ENCODE measurements at places on chromosomes 4 and X. TPM values are rescaled to one million over a fixed set of nuclear protein-coding genes. Genes with fewer than 3 reads are reported as not detected.
A peak's percentile ranks its signal among the peaks of the same experiment; 100 is the strongest.

Gene HDX
- 2.2 TPM for total RNA-seq

Gene CCDC160
- total RNA-seq, result not detected

Gene SNCA
- 0.30 TPM for total RNA-seq

Gene ZFP42
- total RNA-seq, result not detected

Gene DAPP1
- not detected for total RNA-seq

Gene CT45A5
- not detected for total RNA-seq

Gene ATP1B4
- not detected for total RNA-seq

Gene NOX1
- total RNA-seq, result not detected

DNA sequence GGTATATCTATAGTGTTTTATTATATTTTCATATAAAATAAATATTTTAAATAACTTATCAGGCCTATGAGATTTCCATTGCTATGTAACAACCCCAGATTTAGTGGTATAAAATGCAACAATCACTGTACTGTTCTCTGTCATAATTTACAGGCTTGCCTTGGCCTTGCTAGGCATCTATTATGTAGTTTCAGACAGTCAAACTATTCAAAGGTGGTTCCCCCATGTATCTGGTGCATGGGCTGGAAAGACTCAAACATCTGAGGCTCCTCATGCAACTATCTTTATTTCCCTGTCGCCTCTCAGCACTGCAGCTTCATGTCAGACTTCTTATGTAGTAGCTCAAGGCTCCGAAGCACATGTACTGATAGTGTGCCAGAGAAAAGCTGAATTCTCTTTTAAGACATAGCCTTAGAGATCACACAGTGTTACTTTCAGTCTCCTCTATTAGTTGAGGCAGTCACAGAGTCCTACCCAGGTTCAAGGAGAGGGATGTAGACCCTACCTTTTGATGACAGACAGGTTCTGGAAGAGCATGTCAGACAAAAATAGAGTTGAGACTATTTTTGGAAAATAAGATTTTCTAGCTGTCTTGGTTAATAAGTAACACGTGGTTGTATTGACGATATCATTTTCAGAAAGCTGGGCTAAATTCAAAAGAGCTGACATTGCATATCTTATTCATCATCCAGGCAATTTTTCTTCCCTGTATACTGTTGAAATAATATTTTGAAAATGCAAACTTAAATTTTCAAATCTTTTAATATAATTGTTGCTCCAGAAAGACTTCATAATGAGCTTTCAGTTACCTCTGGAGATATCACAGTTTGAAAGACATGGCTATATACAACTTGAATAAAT lies 19.4 kb downstream of the MTTP start:
- no peaks in the 10 kb centered on the region for H3K4me1 ChIP-seq
- peaks cover 1% of the 10 kb centered on the region for H3K27me3 ChIP-seq
- no peaks in the 10 kb centered on the region for H3K36me3 ChIP-seq
- DNase-seq, result no peak
- H3K27ac ChIP-seq, result no peak overlapping the region

- H3K4me1 ChIP-seq, result peaks cover 33% of the 10 kb centered on the region
- no peak for DNase-seq
- H3K4me3 ChIP-seq, result no peak overlapping the region
- no peaks in the 10 kb centered on the region for H3K27me3 ChIP-seq
Measured at GRCh38 chrX:10483191-10483831, 137.1 kb downstream of the MID1 start.

DNA sequence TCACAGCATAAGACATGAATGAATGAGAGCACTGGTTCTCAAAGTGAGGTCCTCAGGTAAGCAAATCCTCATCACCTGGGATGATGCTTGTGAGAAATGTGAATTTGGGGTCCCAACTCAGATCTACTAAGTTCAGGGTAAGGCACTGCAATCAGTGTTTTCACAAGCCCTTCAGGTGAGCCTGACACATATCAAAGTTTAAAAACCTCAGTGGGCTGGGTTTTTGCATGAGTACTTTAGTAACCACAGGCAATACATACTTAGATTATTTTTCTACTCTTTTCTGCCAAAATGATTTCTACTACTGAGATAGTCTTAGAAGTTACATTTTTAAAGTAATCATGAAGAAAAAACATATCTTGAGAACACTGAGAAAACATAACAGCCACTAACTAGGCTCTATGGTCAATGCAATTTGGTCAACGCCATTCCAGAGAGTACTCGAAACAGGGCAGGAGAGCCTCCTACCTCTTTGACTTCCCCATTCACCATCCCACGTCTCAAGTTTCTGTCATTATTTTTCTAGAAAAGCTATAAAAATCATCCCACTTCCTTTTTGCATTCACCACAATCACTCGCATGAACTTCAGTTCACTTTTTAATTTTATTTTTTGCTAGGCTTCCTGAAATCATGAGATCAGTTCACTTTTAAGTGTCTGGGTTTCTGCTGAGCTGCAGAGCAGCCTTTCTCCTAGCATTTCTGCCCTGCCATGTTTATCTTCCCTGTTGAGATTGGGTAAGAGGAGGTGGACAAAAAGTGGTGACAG lies 73.8 kb downstream of the MFAP3L start:
- no peak overlapping the region for H3K27ac ChIP-seq
- H3K4me3 ChIP-seq, result no peak overlapping the region
- DNase-seq, result no peak
- no peaks in the 10 kb centered on the region for H3K36me3 ChIP-seq
- peaks cover 12% of the 10 kb centered on the region for H3K27me3 ChIP-seq

- no peak overlapping the region for H3K27ac ChIP-seq
- no peak for DNase-seq
- H3K36me3 ChIP-seq, result peaks cover 9% of the 10 kb centered on the region
- H3K4me3 ChIP-seq, result no peak overlapping the region
Measured at GRCh38 chrX:9476810-9477575, 12.1 kb downstream of the TBL1X start.

DNA sequence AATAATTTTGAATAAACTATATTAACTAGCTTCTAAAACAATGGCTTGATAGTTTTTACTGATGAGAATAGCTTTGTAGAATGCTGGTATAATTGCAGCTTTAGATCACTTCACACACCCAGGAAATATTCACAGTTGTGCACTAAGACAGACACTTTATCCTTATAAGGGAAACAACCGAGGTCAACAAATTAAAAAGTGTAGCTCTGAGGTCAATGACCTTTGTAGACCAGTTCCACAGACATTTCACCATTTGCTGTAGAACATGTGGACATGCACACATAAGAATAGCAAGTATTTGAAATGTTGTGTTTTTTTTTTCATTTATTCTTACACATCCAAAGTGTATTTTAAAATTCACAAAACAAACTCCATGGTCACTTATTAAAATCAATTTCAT lies 76.0 kb upstream of the MCF2 start:
- DNase-seq, result no peak
- H3K36me3 ChIP-seq, result peaks cover 20% of the 10 kb centered on the region
- no peak overlapping the region for H3K4me3 ChIP-seq
- no peaks in the 10 kb centered on the region for H3K27me3 ChIP-seq
- H3K4me1 ChIP-seq, result no peaks in the 10 kb centered on the region

- peaks cover 9% of the 10 kb centered on the region for H3K36me3 ChIP-seq
- peak overlapping the region; percentile 57 for H3K4me3 ChIP-seq
- H3K4me1 ChIP-seq, result peaks cover 25% of the 10 kb centered on the region
- peak overlapping the region; percentile 71 for H3K27ac ChIP-seq
- no peaks in the 10 kb centered on the region for H3K27me3 ChIP-seq
Measured at GRCh38 chr4:2837904-2838496, 5.6 kb upstream of the ADD1 start.

DNA sequence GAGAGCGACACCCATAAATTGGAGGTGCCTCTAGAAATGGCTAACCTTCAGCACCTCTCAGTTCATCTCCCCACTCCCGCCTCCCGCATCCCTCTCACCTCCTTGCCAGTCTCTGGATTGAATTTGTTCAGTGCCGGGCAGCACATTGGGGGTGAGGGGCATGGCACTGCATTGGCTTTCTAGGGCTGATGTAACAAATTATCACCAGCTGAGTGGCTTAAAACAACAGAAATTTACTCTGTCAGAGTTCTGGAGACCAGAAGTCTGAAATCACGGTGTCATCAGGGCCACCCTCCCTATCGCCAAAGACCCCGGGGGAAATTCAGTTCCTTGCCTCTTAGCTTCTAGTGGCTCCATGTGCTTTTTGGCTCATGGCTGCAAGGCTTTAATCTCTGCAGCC lies 105.1 kb upstream of the RBPJ start:
- H3K36me3 ChIP-seq, result no peaks in the 10 kb centered on the region
- no peak overlapping the region for H3K27ac ChIP-seq
- peaks cover 3% of the 10 kb centered on the region for H3K27me3 ChIP-seq

DNA sequence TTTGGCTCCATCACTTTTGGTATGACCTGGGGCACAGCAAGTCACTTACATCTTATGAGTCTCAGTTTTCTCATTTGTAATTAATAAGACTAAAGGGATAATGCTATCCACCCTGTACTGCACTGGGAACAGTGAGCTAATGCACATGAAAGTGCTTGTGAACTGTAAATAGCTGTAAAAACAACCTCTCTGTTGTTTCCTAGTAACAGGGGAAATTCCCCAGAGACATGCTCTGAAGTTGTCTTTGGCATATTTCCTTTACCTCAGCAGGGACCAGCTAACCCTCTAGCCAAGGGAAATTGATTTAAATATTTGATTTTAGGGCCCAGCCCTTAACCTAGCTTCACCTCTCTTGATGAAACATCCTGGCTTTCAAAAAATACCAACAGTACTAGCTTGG lies 6.1 kb upstream of the CYSLTR1 start:
- H3K4me3 ChIP-seq, result no peak overlapping the region
- no peak overlapping the region for H3K27ac ChIP-seq
- H3K27me3 ChIP-seq, result no peaks in the 10 kb centered on the region
- DNase-seq, result no peak
- no peaks in the 10 kb centered on the region for H3K4me1 ChIP-seq

DNA sequence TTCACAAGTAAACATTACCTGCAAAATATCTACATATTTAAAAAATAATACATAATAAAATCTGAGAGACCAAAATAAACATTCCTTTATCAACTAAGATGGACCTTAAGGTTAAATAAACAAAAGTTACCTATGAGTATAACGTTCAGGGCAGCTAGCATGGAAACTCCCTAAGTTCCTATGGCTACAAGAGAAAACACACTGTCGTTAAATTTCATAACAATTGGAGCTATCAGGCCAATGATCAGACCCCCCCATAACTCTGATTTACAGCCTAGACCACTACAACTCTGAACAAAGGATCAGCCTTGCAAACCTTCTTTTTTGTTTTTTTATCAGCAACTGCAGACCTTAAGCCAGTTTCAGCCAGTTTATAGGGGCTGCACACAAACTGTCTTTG lies 1418.4 kb downstream of the PCDH18 start:
- DNase-seq, result no peak
- H3K36me3 ChIP-seq, result no peaks in the 10 kb centered on the region
- no peaks in the 10 kb centered on the region for H3K4me1 ChIP-seq
- H3K27ac ChIP-seq, result no peak overlapping the region

DNA sequence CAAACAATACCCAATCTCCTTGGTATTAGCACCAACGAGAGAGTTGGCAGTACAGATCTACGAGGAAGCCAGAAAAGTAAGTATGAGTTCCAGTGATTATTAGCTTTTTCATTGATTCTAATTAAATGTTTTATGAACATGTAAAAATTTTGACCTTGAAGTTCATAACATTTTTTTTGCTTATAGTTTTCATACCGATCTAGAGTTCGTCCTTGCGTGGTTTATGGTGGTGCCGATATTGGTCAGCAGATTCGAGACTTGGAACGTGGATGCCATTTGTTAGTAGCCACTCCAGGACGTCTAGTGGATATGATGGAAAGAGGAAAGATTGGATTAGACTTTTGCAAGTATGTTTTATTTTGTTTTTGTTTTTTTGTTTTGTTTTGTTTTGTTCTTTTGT lies 10.1 kb downstream of the DDX3X start:
- H3K36me3 ChIP-seq, result peaks cover 37% of the 10 kb centered on the region
- DNase-seq, result no peak
- H3K27me3 ChIP-seq, result peaks cover 6% of the 10 kb centered on the region
- H3K4me1 ChIP-seq, result peaks cover 22% of the 10 kb centered on the region
- H3K27ac ChIP-seq, result no peak overlapping the region

GRCh38 chr4:55348466-55348865 lies 2.4 kb downstream of the SRD5A3 start:
- no peak overlapping the region for H3K27ac ChIP-seq
- H3K4me1 ChIP-seq, result peaks cover 37% of the 10 kb centered on the region
- H3K27me3 ChIP-seq, result no peaks in the 10 kb centered on the region
- peak; percentile 30 for DNase-seq
- H3K36me3 ChIP-seq, result peaks cover 8% of the 10 kb centered on the region

DNA sequence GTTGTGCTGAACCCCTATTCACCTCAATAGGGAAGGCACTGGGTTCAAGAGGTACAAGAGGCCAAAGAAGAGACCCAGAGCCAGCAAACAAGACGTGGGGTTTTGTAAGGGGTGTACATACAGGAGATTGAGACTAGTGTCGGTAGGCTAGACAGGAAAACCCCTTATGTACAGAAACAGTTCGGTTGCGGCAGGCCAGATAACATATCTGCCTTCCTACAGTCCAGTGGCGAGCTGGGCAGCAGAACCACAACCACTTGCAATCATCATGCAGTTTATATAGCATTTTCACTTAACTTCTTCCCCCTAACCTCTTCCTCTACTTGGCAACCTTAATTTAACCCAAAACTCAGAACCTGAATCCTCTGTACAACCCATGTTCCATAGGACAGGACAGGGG lies 422.2 kb downstream of the PDHA2 start:
- DNase-seq, result no peak
- H3K36me3 ChIP-seq, result no peaks in the 10 kb centered on the region
- H3K27me3 ChIP-seq, result no peaks in the 10 kb centered on the region
- no peak overlapping the region for H3K4me3 ChIP-seq
- no peaks in the 10 kb centered on the region for H3K4me1 ChIP-seq
- no peak overlapping the region for H3K27ac ChIP-seq

- H3K27me3 ChIP-seq, result no peaks in the 10 kb centered on the region
- H3K27ac ChIP-seq, result no peak overlapping the region
- H3K4me3 ChIP-seq, result no peak overlapping the region
- no peak for DNase-seq
Measured at GRCh38 chr4:166049036-166049435, 176.0 kb downstream of the TLL1 start.

DNA sequence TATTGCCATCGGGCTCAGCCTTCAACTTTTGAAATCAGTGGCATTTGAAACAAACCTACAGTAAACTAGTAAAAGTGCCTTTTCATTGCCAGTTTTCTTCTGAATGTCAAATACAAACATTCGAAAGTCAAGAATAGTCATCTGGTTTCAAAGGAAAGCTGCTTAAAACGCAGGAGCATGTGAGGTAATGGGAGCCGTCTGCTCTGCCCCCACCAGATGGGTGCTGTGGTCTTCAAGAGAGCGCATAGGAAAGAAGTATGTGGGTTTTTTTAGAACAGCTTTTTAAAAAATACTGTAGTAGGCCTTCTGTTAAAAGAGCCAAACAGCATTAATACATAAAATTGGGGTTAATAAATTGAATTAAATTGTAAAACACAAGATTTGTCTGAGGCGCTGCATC lies 88.6 kb downstream of the STOX2 start:
- no peak for DNase-seq
- H3K4me1 ChIP-seq, result no peaks in the 10 kb centered on the region
- H3K36me3 ChIP-seq, result no peaks in the 10 kb centered on the region
- no peaks in the 10 kb centered on the region for H3K27me3 ChIP-seq
- no peak overlapping the region for H3K4me3 ChIP-seq
- H3K27ac ChIP-seq, result no peak overlapping the region

Data from HFFc6 (cell line).